ENCODE measurements at places on chromosomes 4 and X.

DNA sequence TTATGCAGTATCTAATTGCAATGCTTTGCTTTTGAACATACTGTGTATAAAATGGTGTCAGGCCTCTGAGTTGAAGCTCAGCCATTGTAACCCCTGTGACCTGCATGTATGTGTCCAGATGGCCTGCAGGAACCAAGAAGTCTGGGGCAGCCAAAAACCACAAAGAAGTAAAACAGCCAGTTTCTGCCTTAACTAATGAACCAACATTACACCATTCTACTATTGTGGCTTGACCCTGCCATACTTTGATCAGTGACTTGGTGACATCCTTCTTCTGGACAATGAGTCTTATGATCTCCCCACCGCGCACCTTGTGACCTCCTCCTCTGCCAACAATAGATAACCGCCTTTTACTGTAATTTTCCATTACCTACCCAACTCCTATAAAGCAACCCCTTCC lies 131.6 kb downstream of the CBLL2 start:
- DNase-seq, result no peak

GRCh38 chr4:40321574-40322275 lies 13.4 kb upstream of the CHRNA9 start:
- peak; percentile 68 for DNase-seq

DNA sequence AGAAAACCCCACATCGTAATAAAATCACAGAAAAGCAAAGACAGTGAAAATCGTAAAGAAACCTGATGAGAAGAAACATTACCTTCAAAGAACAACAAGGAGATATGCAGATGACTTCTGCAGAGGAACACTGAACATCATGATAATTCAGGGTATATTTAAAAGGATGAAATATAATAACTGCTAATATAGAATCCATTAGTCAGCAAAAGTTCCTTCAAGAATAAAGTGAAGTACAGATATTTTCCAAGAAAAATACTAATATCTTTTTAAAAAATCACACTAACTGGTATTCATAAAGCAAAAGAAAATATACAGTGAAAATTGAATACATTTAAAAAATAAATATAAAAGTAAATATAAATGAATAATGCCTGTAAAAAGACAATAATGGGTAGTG lies 176.3 kb upstream of the VEGFC start:
- no peak for DNase-seq

GRCh38 chr4:108635070-108635655 lies 14.8 kb downstream of the RPL34 start:
- peak; percentile 22 for DNase-seq

DNA sequence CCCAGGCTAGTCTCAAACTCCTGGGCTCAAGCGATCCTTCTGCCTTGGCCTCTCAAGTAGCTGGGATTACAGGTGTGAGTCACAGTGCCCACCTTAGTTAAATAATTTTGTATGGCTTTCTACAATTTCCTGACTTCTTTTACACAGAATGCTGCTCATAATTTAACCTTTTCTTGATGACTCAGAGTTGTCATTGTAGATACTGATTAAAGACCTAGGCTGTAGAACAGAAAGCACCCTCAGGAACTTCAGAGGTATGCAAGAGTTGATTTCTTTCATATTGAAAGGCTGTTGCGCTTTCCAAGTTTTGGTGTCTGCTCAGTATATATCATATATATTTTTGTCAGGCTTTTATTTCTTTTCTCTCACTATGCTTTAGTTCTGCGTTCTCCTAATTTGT lies 21.1 kb upstream of the GPR34 start:
- no peak for DNase-seq

DNA sequence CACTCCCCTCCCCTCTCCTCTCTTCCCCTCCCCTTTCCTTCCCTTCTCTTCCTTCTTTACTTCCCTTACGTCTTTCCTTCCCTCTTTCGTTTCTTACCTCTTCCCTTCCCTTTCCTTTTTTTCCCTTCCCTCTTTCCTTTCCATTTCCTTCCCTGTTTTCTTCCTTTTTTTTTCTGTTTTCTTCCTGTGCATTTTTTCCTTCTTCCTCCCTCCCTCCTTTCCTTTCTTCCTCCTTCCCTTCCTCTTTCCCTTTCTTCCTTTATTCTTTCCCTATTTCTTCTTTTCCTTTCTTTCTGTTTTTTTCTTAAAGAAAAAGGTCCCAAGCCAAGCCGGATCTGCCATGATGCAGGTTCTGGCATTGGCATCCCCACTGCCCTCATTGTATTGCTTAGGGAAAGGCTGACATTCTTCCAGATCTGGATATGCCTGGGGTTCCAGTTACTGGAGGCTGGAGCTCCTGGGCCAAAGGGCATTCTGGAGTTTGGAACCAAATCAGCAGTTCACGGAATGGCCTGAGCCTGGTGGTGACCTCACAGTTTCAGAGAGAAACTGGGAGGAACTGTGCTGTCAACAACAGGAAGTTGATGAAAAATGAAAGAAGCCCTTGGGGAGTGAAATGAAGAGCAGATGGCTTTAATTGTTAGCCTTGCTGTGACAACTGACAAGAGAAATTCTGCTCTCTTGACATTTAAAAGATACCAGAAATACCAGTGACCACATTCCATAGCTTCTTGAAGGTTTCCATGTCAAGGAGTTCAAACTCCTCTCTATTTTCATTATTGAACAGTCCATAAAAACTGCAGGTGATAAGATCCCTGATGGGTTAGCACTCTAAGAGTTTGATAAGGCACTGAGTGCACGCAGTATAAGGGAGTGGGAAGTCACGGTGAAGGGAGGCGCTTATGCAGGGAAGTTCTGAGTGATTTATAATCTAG lies 622.1 kb downstream of the SPRY1 start:
- peak; percentile 83 for DNase-seq

GRCh38 chr4:128301979-128302378 lies 14.4 kb upstream of the PGRMC2 start:
- no peak for DNase-seq

DNA sequence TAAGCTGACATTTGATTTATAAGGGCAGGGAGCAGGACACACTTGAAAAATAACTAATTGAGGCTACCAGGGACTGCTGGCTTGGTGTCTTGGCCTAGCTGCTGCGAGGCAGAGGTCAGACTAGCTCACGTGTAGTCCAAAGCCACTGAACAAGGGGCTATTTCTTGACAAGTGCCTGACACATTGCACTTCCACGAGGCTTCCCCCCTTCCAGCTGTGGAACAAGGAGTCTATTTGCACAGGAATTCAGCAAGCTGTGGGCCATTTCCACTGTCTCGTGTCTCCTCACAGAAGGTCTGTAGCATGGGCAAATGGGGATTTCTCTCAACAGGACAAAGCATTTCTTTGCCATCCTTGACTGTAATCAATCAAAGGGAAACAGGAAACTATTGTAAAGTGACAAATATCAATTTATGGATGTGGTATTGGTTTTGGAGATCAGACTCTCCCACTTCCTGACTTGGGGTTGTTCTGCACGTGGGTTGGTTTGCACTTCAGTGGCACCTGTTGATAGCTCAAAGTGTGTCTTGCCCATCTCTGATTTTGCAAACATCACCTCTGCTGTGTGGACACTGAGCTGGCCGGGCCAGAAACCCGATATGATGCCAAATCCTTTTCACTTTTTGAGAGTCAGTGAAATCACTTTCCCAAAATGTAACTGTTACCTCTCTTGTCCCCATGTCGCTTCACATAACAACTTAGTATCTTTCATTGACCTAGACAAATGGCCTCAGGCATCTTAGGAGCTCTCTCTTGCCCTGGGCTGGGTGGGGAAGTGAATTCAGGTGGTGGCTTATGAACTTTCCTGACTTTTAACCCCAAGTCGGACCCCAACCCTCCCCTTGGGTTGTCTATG lies 107.4 kb upstream of the MAMLD1 start:
- DNase-seq, result no peak

GRCh38 chr4:3417448-3417847 lies 24.3 kb upstream of the HGFAC start:
- DNase-seq, result no peak

GRCh38 chr4:15420642-15421041 lies 7.2 kb upstream of the C1QTNF7 start:
- DNase-seq, result peak; percentile 55

DNA sequence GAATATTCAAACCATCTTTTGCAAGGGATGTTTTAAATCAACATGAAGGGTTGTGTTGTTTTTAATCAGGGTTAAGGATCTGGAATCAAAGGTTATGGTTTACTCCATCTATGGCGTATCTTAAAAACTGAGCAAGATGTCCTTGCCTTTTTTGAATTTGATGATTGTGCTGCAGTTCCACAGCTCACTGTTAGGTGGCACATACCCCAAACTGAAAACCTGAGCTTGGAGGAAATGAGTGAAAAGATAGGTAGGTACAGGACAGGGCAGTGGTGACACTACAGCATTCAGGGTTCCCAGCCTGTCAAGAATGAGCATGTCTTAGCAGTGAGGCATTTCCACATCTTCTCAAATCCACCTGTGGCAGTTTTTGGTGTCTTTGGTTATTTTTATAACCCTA lies 13.1 kb upstream of the EOLA1 start:
- peak; percentile 15 for DNase-seq

- peak; percentile 1 for DNase-seq
Observed at GRCh38 chrX:116204932-116205331, 34.4 kb downstream of the AGTR2 start.

DNA sequence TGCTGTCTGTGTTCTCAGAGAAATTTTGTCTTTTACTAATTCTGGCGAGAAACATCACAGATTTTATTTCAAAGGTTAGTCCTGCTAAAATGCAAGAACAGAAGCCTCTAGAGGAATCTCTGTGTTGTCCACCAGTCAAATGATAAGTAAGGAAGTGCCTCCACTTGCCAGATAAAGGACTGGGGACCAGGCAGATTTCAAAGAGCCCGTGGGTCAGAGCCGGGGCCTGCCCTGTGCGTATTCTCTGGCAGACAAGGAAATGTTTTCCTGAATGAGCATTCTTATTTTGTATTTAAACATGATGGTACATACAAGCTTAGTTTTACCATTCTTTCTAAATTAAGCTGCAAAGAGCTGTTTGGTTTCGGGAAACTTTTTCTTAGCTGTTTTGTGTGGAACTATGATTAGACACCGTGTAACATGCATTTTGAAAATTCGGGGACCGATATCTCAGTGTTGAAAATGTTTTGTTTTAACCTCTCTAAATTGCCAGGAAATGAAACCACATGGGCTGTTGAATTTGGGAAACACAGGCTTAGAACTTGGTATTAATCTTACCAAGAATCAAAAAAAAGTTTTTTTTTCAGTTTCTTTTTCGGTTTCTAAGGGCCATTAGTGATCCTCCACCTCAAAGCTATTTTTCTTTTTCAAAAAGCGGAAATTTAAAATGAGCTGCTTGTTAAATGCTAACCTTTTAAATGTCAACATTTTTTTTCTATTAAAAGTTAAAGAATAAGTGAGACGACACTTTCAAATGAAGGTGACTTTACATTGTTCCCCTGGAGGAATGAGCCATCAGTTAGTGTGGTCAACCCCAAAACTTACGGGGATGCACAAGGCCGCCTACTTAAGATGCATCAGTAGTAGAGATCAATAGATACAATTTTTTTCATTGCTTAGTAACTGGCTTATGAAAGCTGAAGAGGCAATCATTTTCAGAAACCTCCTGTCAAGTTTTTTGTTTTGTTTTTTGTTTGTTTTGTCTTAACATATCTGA lies 89.6 kb upstream of the MTM1 start:
- no peak for DNase-seq

DNA sequence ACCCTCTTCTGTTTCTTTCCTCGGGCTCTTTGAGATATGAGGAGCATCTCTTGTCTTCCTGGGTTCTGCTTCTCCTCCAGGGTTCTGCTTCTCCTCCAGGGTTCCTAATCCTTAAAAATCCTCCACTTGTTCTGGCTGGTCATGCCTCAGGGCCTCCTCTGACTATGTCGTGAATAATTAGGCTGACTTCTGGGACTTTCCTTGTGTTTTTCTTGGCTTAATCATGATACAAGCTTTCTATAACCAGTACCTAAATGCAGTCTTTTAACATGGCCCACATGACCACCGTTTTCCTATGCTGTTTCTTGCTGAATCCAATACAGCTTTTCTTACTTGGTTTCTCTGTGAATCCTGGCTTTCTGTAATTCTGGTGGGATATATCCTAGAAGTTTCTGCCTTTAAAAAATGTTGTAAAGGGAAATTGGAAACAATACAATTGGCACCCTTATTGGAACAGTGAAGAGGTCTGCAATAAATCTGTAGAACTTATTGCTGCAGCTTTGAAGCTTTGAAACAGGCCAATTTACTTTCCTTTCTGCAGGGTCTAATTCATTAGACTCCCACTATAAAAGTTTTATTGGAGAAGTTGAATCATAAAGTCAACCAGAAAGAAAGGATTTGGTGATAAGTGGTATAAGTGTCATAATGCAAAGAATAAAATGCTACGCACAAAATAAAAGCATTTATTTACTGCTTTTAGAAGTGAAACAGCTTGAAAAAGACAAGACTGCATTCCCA lies 213.1 kb downstream of the UGT8 start:
- no peak for DNase-seq

GRCh38 chrX:39242187-39242586 lies 440.9 kb downstream of the MID1IP1 start:
- peak; percentile 0 for DNase-seq

DNA sequence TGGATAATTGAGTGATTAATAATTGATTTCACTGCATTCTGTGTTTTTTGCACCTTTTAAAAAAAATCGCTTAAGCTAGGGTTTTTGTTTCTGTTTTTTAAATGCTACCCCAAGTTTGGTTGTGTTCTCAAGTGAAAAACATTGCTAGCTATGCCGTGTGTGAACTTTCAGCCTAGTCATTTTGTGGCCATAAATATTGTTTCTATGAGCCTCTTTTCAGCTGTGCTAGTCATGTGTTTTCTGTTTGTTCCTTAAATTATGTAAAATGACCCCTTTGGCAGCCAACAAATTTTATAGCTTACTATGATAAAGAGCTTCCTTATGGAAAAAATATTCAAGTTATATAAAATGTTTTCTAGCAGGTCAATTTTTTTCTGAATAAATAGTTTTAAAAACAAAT lies 59.1 kb downstream of the GALNT7 start:
- DNase-seq, result no peak

- DNase-seq, result no peak
Observed at GRCh38 chrX:9767375-9767774, 1.7 kb upstream of the GPR143 start.

GRCh38 chr4:74675673-74676279 lies 118.5 kb downstream of the BTC start:
- peak; percentile 63 for DNase-seq

GRCh38 chrX:10288373-10288975 lies 131.7 kb downstream of the CLCN4 start:
- DNase-seq, result peak; percentile 12

- no peak for DNase-seq
Observed at GRCh38 chrX:37388413-37388812, 39.2 kb downstream of the PRRG1 start.

- DNase-seq, result peak; percentile 46
Observed at GRCh38 chrX:121642415-121642814, 595.0 kb downstream of the GLUD2 start.
